Body of pancreas (tissue), 4 donors: ENCODE measurements at places on chromosomes 4 and X.

DNA sequence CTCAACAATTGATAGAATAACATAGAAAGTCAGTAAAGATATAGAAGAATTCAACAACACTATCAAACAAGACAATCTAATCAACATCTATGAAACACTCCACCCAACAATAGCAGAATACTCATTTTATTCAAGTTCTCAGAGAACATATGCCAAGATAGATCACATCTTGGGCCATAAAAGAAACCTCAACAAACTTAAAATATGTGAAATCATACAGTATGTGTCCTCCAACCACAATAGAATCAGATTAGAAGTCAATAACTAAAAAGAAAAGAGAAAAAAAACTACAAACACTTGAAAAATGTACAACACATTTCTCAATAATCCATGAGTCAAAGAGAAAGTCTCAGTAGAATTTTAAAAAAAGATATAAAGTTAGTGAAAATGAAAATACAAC is 78.6 kb upstream of the LDB2 start:
- no peaks in the 10 kb centered on the region for H3K27me3 ChIP-seq
- no peaks in the 10 kb centered on the region for H3K4me1 ChIP-seq
- no peak overlapping the region for H3K27ac ChIP-seq
- H3K36me3 ChIP-seq = no peaks in the 10 kb centered on the region
- no peak overlapping the region for H3K4me3 ChIP-seq

DNA sequence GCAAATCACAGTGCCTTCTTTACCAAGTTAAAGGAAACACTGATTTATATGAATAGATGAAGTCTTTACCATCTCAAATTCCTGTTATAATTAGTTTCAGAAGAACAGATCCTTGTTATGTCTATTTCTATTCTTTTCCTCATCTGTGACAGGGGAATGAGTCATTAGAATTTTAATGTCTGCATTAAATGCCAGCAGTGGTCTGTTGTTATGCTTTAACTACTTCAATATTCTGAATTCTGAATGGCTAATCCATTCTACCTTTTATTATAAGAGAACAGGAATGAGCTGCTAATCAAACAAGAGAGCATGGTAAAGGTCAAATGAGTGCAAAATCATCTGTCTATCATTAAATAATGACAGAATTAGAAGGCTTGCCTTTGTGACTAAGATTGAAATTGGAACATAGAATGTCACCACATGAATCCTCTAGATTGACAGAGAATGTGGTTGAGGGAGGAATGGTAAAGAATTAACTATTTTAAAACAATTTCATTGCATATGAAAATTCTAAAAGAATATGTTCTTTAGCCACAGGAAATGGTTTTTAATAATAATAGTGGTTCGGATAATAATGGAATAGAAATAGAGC is 935.5 kb downstream of the ADGRL3 start:
- H3K4me1 ChIP-seq = no peaks in the 10 kb centered on the region
- no peaks in the 10 kb centered on the region for H3K36me3 ChIP-seq
- H3K27ac ChIP-seq = no peak overlapping the region
- H3K4me3 ChIP-seq = no peak overlapping the region
- H3K27me3 ChIP-seq = no peaks in the 10 kb centered on the region
- no peak for DNase-seq

DNA sequence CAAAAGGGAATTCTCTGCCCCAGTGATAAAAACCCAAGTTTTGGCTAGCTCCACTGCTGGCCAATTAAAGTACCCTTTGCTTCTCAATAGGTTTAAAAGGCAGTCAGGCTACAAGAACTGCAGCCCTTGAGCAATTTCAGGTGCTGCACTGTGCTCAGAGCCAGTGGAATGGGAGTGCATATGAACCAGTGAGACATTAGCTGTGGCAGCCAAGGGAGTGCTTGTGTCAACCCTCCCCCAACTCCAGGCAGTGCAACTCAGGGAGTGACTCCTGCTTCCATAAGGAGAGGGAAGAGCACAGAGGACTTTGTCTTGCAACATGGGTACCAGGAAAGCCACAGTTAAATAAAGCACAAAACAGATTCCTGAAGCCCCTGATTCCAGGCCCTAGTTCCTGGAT is 61.6 kb upstream of the VAMP7 start:
- H3K27me3 ChIP-seq = no peaks in the 10 kb centered on the region
- H3K27ac ChIP-seq = no peak overlapping the region
- no peaks in the 10 kb centered on the region for H3K4me1 ChIP-seq
- no peaks in the 10 kb centered on the region for H3K36me3 ChIP-seq
- H3K4me3 ChIP-seq = no peak overlapping the region

DNA sequence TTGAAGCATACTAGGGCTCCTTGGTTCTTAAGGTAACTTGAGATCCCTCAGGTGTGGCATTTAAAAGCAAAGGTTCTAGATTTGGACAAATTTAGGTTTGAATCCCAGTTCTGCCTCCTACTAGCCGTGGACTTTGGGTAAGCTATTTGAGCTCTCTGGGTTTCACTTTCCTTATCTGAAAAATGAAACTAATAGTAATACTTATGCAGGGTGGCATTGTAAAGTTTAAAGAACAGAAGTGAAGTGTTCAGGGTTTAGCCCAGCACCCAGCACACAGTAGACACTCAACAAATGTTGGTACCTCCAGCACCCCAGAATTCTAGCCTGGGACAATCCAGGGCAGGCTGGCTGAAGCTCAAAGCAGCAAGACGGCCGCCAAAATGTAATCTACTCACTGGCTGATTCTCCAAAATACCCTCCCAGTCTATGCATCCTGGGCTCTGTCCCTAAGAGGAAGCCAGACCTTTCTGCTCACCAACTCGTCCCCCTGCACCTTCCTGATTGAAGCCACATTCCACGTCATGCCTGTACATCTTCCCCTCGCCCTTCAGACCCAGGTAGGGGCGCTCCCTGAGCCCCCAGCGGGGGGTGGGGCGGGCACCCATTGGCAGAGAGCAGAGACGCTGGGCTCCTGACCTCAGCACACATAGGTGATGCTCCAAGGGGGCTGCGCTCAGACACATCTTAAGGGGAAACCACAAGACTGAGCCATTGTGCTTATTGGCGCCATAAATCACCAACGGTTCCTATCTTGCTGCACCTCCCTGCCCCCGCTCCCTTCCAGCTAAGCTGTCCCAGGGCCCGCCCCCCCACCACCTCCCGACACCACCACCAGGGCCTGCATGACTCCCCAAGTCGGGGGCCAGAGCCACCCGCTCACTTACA is 160.6 kb downstream of the BCOR start:
- H3K27me3 ChIP-seq = no peaks in the 10 kb centered on the region
- H3K36me3 ChIP-seq = no peaks in the 10 kb centered on the region
- H3K4me3 ChIP-seq = no peak overlapping the region
- H3K27ac ChIP-seq = no peak overlapping the region

GRCh38 chr4:182348779-182349326 is 105.7 kb downstream of the TENM3 start:
- H3K36me3 ChIP-seq = no peaks in the 10 kb centered on the region
- H3K4me3 ChIP-seq = no peak overlapping the region
- DNase-seq = no peak
- H3K4me1 ChIP-seq = peaks cover 29% of the 10 kb centered on the region

- DNase-seq = no peak
- no peak overlapping the region for H3K27ac ChIP-seq
- no peak overlapping the region for H3K4me3 ChIP-seq
- H3K36me3 ChIP-seq = no peaks in the 10 kb centered on the region
Observed at GRCh38 chrX:10534611-10535010, 85.8 kb downstream of the MID1 start.

GRCh38 chrX:125132274-125132673 is 187.4 kb upstream of the TEX13C start:
- no peak overlapping the region for H3K4me3 ChIP-seq
- no peaks in the 10 kb centered on the region for H3K4me1 ChIP-seq
- DNase-seq = no peak

DNA sequence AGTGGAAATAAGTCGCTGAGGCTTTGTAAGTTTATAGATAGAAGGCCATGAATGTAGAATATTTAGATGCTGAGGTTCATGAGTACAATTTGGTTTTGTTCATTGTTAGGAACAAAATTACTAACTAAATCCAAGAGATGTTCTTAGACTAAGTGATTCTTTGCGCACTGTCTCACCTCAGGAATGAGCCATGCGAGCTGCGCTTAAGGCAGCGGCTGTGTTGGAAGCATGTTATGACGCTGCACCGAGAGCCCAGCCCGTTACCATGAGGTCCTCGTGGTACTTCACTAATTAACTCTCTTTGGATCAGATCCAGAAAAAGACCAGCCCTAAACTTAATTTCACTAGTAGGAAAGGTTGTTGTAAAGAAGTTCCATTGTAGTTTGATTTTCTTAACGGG is 166.2 kb downstream of the RAPGEF2 start:
- no peak for DNase-seq
- peaks cover 9% of the 10 kb centered on the region for H3K4me1 ChIP-seq
- H3K27me3 ChIP-seq = no peaks in the 10 kb centered on the region

DNA sequence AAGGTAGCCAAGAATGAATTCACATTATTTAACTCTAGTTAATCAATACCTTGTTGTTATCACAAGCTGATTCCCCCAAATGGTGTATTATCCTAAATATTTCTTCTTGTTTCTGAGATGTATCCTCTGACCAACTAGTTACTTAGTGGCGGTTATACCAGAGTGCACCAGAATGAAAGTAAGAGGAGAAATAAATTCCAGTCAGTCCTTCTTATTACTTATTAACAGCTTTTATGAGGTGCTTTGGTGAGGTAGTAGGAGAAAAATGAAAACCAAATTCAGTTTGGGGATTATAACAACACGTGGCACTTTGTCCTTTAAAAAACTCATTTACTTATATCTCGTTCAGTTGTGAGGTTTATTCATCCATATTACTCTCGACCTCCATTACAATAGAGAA is 101.9 kb downstream of the AMMECR1 start:
- no peak for DNase-seq
- no peak overlapping the region for H3K4me3 ChIP-seq
- no peaks in the 10 kb centered on the region for H3K4me1 ChIP-seq
- no peaks in the 10 kb centered on the region for H3K27me3 ChIP-seq

GRCh38 chr4:152154433-152154832 is 381.5 kb downstream of the FBXW7 start:
- no peak overlapping the region for H3K4me3 ChIP-seq
- H3K27me3 ChIP-seq = no peaks in the 10 kb centered on the region
- H3K27ac ChIP-seq = no peak overlapping the region
- no peaks in the 10 kb centered on the region for H3K4me1 ChIP-seq
- no peaks in the 10 kb centered on the region for H3K36me3 ChIP-seq
